ENCODE measurements at places on chromosomes 1 and 21.

DNA sequence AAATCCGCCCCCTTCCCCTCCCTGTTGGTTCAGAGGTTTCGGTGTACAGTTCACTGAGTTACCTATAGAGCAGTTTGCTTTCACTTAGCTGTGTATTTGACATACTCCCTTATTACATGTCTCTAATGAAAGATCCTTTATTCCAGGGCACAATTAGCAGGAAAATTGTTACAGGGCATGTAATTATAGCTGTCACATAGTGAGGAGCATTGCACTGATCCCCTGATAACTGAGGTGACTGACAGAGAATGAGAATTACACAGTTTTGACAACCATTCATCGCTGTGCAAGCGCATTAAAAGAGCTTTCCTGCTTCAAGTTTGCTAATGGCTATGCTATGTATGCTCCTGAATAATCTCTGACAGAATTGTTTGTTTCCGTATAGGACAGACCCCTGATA lies 26.9 kb downstream of the DAP3 start:
- DNase-seq = no peak

GRCh38 chr1:200992382-200993048 lies 31.0 kb downstream of the KIF21B start:
- DNase-seq = no peak

- DNase-seq = no peak
Observed at GRCh38 chr21:16550917-16551741, 821.3 kb downstream of the USP25 start.

- no peak for DNase-seq
Observed at GRCh38 chr1:235504122-235504493, at the start of gene B3GALNT2. TSS of gene B3GALNT2 (minus strand) at chr1:235504452. CDS start at chr1:235504252, 200 bp downstream.

GRCh38 chr1:63753591-63753990 lies 20.2 kb upstream of the ROR1 start:
- DNase-seq = no peak

DNA sequence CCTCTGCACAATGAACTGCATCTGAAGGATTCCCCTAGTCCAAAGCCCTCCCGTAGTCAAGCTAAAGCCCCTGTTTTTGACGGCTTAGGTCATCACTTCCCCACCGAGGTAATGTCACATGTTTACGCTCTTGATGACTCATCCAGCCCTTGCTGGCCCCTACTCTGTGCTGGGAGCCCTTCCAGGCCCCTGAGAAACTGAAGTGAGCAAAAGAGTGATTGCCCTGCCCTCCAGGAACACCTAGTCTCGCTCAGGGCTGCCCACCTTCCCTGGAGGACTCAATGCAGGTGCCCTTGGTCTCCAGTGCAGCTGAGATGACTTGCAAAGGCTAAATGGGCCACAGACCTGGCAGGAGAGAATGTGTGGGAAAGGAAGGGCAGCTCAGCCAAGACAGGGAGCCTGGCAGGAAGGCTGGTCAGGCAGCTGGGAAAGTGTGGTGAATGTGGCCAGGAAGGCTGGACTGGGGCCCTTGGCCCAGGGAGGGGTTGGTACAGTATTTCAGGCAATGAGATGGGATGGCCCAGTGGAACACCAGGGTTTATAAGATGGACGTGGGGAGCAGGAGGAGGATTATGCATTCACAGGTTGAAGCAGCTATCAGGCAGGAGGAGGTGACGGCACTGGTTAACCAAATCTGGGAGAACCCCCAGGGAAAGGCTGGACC lies 345.6 kb downstream of the NPHP4 start:
- no peak for DNase-seq

- no peak for DNase-seq
Observed at GRCh38 chr21:33236766-33237165, 7.0 kb downstream of the IFNAR2 start.

DNA sequence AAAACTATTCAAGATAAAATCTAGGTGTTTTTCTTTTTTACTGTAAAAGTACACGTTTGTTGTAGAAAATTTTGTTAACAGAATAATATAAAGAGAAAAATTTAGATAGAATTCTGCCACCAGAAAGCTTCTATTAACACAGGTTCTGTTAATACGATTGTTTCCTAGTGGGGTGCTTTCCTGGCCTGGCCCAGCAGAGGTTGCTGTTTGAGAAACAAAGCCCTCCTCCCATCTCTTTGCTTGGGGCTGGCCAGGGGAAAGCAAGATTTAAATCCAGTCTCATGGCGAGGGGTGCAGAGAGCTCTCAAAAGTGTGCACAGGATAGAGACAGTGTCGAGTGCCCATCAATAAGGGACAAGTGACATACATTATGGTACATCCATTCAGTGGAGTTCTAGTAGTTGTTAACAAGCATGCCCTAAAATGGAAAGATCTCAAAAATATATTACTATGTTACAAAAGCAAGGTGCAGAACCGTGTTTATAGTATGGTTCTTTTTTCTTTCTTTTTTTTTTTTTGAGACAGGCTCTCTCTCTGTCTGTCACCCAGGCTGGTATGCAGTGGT lies 14.6 kb upstream of the ACBD3 start:
- no peak for DNase-seq

DNA sequence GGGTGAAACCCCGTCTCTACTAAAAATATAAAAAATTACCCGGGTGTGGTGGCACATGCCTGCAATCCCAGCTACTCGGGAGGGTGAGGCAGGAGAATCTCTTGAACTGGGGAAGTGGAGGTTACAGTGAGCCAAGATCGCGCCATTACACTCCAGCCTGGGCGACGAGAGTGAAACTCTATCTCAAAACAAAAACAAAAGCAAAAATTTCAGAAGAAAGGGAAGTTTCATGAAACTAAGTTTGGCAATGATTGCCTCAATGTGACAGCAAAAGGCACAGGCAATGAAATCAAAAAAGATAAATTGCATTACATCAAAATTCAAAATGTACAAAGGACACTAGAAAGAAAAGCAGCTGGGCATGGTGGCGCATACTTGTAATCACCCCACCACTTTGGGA lies 40.1 kb downstream of the BTF3L4 start:
- no peak for DNase-seq

GRCh38 chr1:119260506-119260905 lies 108.1 kb upstream of the HAO2 start:
- DNase-seq = no peak

All from globus pallidus (tissue), 1 donor.